Fibroblast of skin of left quadriceps (primary cell): ENCODE measurements at places on chromosomes 3 and 15.

GRCh38 chr3:125037498-125038150 lies 18.2 kb downstream of the HEG1 start:
- DNase-seq: no peak

GRCh38 chr3:27533718-27534573 lies 49.8 kb upstream of the SLC4A7 start:
- DNase-seq: peak; percentile 98

DNA sequence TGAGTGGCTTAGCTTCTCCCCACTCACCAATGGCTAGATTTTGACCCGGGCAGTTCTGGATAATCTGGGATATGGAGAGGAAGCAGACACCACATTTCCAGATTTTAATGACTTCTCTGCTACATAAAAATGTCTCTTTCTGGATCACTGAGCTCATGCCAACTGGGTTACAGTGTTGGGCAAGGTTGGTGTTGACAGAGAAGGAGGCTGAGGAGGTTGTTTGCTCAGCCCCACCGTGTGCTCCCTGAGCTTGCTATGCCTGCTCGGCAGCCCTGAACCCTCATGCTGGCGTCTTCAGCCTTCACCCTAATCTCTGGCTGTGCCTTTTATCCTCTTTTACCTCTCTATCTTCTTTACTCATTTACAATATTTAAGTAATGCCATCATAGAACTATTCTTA lies 53.0 kb upstream of the KPNA4 start:
- no peak for DNase-seq

DNA sequence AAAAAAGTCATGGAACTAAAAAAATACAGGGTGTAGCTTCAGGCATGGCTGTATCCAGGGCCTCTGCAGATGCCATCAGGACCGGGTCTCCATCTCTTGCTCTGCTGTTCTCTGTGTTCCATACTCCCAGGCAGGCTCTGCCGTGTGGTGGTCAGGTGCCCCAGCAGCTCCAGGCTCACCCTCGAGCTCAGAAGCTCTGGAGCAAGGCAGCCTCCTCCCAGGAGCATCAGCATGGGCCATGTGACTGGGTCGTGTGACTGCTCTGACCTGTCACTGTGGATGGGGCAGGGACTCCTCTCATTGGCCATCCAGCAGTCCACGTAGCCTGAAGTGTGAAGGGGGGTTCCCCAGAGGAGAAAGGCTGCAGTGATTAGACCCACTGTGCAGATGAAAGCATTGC lies 8.5 kb downstream of the FBLN2 start:
- no peak for DNase-seq

DNA sequence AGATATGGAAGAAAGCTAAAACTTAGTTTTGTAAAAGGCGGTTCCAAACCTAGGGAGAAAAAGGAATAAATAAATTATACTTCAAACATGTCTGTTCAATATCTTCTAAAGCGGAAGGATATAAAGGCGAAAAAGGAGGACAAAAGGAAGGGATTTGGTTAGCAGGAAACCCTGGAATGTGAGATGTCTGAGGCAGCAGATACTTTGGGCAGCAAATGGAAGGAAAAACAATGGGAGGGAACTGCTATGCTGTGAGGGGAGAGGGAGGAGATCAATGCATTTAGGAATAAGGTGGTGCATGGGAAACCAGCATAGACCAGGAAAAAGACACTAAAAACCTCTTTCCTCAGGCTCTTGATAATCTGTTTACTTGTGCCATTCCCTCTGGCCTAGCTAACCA lies 120.8 kb downstream of the DNAH12 start:
- DNase-seq: no peak

- DNase-seq: no peak
Measured at GRCh38 chr3:48187579-48188265, 495 bp downstream of the CDC25A start.

GRCh38 chr3:42254566-42254965 lies 11.4 kb downstream of the CCK start:
- DNase-seq: no peak

DNA sequence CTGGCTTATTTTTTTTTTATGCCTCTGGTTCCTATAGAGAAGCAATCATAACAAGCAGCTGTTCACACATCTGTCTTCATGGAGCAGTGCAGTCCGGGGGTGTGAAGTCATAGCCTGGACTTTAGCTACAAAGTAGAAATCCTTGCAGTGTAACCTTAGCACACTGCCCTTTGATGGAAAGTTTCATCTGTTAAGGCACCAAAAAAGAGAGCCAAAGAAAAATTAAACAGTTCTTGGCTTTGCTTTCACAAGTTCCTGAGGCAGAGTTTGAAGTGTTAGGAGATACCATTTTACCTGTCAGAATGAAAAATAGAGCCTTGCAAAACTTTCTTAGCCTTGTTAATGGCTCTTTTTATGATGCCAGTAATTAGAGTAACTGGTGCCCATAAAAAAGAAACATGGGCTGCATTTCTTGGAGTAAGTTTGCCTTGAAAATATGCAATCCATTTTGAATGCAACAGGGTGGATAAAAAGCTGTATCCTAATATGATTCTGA lies 84.1 kb downstream of the PIK3R4 start:
- no peak for DNase-seq

DNA sequence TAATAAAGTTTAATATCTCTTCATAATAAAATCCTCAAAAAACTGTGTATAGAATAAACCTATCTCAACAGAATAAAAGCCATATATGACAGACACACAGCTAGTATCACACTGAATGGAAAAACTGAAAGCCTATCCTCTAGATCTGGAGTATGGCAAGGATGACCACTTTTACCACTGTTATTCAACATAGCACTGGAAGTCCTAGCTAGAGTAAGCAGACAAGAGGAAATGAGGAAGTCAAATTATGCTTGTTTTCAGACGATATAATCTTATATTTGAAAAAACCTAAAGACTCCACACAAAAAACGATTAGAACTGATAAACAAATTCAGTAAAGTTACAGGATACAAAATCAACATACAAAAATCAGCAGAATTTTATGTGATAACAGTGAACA lies 57.4 kb upstream of the DIPK2A start:
- no peak for DNase-seq

GRCh38 chr3:175105066-175105465 lies 245.9 kb downstream of the NAALADL2 start:
- no peak for DNase-seq

DNA sequence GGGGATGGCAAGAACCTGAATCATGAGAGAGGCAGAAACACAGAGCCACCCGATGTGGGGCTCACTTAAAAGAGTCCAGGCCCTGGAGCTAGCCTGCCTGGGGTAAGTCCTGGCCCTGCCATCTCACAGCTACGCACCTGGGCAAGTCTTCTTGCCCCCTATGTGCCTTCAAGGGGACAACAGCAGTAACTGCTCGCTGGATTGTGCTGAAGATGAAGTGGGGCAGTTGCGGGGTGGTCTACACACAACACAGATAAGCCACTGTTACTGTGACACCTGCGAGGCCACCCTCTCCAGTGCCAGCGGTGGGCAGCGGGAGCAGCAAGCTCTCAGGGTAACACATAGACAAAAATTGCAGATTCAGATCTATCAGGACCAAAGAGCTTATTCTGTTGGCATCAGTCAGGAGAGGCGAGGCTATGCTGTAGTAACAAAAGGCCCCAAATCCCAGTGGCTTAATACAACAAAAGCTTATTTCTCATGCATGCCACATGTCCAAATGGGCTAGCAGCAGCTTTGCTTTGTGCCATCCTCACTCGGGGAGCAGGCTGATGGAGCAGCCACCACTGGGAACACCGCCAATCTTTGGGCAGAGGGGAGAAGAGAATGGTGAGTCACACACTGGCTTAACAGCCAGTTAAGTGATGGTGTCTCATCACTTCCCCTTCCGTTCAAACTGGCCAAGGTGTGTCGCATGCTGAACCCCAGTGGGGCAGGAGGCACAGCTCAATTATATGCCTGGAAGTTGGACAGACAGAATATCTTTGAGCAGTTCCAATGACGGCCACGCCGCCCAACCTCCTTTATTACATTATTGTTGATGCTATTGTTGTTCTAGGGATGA lies 78.3 kb downstream of the WNT7A start:
- DNase-seq: no peak

GRCh38 chr3:11658180-11658579 lies 14.5 kb upstream of the VGLL4 start:
- DNase-seq: no peak

DNA sequence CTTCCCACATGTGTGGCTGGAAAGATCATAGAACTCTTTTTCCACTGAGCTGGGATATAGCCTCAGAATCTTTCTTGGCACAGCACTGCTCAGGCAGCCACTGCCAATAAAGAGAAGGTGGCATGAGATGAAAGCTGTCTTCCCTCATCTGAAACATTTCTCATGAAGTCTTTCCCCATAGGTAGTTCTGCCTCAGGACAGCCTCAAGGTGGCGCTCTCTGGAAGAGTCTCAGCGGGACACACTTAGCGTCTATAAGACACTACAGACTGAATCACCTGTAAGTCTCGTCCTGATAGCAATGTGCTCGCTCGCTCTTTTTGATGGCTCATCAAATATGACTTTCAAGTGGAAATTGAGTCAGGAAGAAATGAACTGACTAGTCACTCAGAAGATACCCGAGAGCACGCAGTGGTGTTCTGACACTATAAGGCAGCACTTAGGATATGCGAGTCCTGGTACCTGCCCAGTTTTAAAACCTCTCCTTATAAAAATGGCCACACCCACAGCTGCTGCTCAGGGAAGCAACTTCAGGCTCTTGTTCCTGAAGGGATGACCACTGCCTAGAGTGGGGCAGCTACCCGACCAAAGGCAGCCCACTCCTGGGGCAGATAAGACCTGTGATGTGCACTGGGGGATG lies 269.5 kb downstream of the SUCLG2 start:
- peak; percentile 15 for DNase-seq

GRCh38 chr15:90086868-90087268 lies 15.4 kb downstream of the IDH2 start:
- no peak for DNase-seq

GRCh38 chr3:146154316-146154715 lies 6.7 kb downstream of the PLOD2 start:
- no peak for DNase-seq

DNA sequence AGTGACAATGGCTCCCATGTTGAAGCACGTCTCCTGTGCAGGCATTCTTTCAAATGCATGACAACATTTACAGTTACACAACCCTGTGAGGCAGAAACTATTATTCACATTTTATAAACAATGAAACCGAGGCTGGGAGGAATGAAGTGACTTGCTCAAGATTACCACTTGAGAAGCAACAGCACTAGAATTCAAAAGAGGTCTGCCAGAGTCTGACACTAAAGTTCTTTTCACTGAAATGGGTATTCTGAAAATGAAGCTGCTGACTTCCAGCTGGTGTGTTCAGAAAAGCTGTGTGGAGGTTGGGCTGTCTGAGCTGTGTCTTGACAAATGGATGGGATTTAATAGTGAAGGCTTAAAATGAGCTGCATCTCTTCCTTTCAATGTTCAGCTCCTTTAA lies 104.4 kb downstream of the THSD4 start:
- DNase-seq: peak; percentile 36

- no peak for DNase-seq
Measured at GRCh38 chr3:119239206-119239820, 1.4 kb downstream of the B4GALT4 start.

- no peak for DNase-seq
Measured at GRCh38 chr3:154783521-154783931, 296.6 kb upstream of the MME start.

DNA sequence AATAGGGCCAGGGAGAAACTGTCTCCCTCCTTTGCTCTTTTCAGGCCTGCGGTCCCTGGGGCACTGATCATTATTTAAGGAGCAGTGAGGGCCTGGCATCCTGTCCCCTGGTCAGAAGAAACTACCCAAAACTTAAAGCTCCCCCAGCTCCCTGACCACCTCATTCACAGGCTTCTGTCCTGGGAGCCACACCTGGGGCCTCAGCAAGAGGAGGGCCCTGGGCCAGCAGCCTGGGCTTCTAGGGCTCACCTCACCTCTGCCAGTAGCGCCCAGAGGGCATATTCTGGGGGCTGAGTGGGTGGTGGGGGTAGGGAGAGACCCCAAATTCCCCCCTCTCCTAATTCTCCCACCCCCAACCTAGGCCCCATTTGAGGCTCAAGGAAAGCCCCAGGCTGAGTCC lies 4.7 kb upstream of the GRM2 start:
- no peak for DNase-seq

DNA sequence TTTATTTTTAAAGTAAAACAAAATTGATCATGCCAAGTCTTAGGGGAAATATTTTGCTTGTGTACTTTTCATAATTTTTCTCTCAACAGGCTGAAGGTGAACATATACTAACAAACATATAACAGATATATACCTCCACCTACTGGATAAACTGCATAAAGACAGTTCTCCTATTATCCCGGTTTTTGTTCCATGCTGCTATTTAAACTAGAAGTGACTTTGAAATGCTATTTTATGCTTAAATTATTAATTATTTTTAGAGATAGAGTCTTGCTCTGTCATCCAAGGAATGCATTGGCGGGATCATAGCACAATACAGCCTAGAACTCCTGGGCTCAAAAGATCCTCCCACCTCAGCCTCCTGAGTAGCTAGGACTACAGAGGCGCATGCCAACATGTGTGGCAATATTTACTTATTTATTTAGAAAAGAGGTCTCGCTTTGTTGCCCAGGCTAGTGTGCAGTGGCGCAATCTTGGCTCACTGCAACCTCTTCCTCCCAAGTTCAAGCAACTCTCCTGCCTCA lies 49.8 kb downstream of the ST3GAL6 start:
- DNase-seq: peak; percentile 20

- DNase-seq: peak; percentile 46
Measured at GRCh38 chr15:25850154-25851111, 12.7 kb downstream of the ATP10A start.

GRCh38 chr3:71421820-71422566 lies 161.5 kb downstream of the FOXP1 start:
- no peak for DNase-seq

GRCh38 chr3:45939341-45939771 lies 3.9 kb upstream of the CXCR6 start:
- DNase-seq: no peak
